ENCODE measurements at places on chromosomes 11 and 22.

DNA sequence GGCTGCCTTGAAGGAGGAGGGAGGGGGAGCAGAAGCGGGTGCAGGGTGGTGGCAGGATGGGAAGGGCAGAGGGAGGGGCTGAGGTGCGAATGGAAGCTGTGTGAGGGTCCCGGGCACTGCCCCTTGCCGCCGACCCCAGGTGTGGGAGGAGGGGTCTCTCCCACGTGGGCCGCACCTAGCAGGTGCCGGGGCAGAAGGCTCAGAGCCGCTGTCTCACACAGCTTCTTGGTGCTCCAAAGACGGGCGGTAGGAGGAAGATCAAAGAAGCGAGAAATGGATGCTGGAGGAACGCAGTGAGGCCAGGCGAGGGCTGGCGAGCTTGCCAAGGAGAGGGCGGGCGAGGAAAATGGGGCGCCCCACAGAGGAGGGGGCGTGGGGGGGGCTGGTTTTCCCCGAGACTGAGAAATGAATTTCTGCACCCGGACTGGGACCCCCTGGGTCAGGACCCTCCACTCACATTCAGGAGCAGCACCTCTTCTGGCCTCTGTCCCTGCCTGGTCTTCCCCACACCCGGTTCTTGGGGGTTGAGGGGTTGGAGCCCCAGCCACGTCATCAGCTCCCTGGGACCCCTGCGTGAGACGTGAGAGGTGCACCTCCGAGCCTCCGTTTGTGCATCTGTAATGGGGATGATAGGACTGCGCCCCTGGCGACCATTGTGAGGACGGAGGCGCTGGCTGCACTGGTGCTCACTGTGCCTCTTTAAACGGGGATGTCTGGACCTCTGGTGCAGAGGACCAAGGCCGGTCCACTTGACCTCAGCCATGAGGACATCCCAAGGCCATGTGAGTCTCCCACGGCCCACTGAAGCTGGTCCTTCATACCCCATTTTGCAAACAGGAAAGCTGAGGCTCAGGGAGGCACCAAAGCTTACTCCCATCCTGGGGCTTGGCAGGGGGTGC is 16.8 kb downstream of the LSP1 start:
- peak; percentile 29 for DNase-seq

- DNase-seq = peak; percentile 12
Observed at GRCh38 chr11:113505046-113505445, 29.8 kb upstream of the DRD2 start.

GRCh38 chr11:47857892-47858543 is 9.9 kb upstream of the NUP160 start:
- DNase-seq = no peak

- DNase-seq = no peak
Observed at GRCh38 chr22:23091760-23092159, 21.4 kb downstream of the GNAZ start.

- DNase-seq = no peak
Observed at GRCh38 chr11:107583629-107584195, 7.2 kb upstream of the ELMOD1 start.

DNA sequence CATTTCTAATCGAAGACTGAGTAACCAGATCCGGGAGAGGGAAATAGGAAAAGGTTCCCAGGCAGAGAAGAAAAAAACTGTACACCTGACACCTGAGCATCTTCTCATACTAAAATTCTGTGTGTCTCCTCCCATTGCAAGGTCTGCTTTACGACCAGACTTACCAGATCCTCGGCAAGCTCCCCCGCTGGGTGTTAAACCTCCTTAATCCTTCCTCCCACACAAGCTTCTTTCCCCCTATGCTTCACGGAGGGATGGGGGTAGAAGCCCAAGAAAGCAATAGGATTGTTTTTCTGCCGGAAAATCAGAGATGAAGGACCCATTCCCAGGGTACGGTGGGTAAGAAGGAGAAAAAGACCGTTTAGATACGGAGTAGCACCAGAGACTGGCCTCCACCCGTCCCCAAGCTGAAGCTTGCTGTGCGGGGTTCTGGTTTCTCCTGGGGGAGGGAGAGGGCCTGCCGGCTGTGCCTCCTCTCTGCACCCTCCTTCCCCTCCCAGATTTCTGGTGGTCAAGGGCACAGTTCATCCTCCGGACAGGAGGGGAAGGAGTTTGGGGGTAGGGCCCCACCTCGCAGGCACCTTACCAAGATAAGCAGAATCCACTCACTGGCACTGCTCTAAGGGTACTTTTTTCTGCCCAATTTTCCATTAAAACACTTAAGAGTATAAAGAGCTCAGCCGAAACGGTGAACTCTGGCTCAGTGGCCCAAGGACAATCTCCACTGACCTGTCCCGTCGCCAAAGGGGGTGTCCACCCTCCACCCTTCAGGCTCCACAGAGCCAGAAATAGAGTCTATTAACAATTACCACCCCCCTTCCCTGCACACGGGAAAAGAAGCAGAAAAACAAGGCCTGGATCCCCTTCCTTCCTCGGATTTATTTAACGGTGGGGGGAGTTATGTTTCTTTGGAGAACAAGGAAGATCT is 1.2 kb downstream of the TOB2 start:
- peak; percentile 62 for DNase-seq

DNA sequence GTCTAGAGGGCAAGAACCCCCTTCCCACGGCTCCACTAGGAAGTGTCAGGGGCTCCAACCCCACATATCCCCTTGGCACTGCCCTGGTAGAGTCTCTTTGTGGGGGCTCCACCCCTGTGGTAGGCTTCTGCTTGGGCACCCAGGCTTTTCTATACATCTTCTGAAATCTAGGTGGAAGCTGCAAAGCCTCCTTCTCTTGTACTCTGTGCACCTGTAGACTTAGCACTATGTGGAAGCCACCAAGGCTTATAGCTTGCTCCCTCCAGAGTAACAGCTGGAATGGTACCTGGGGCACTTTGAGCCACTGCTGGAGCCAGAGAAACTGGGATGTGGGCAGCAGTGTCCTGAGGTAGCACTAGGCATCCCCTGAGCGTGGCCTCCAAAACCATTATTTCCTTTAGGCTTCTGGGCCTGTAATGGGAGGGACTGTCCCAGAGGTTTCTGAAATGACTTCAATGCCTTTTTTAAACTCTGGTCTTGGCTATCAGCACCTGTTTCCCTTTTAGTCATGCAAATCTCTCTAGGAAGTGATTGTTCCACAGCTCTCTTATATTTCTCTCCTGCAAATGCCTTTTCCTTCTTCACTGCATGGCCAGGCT is 68.4 kb downstream of the TRAF6 start:
- DNase-seq = no peak

DNA sequence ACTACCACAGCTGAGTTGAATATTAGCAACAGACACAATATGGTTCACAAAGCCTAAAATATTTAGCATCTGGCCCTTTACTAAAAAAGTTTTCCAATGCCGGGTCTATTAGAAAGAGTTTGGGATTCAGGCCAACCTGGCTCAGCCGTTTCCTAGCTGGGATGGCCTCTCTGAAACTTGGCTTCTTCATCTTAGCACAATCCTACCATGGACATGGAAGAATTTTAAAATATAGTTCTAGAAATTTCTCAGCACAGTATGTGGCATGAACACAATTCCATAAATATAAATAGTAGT is 103.8 kb downstream of the RRAS2 start:
- DNase-seq = no peak

DNA sequence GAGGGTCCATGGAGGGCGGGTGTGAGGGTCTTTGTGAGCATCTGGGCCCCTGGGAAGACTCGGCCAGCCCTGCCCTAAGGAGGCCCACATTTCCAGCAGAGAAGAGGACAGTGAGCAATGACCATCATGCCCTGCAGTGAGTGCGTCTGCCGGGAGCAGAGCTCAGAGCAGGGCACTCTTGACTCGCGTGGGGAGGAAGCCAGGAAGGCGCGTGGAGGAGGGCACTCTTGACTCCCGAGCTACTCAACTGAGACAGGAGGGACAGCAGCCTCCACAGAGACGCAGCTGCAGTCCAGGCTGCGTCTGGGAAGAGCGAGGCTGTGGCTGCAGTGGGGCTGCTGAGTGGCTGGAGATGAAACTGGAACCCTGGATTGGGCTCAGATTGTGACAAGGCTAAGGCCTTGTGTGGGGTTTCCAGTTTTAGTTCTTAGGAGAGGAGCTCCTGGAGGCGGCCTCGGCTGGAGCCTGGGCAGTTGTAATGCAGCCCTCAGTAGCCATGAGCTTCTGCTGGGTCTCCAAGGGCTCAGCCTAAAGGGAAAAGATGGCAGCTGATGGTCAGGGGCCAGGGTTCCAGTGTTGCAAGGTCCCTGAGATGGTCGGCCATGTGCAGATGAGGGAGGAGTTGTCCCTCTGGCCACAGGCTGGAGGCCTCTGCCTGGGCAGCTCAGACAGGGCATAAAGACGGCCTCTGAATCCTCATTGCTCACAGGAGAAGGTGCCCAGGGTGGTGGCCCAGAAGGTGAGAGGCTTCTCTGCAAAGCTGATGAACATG is 264.7 kb upstream of the B3GAT1 start:
- no peak for DNase-seq

DNA sequence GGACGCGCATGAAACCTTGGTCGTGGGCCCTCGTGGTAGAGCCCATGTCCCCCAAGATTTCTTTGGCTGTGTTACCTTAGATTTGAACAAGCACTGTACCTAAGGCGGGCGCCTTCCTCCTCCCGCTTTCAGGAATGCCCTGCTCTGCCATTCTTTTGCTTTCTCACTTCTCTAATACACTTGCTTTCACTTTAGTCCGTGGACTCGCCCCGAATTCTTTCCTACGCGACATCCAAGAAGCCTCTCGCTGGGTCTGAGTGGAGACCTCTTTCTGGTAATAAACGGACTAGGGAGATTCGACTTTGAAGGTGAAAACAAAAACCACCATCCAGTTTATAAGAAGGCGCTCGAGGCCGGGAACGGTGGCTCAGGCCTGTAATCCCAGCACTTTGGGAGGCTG is 1.2 kb upstream of the NUP50 start:
- DNase-seq = no peak

DNA sequence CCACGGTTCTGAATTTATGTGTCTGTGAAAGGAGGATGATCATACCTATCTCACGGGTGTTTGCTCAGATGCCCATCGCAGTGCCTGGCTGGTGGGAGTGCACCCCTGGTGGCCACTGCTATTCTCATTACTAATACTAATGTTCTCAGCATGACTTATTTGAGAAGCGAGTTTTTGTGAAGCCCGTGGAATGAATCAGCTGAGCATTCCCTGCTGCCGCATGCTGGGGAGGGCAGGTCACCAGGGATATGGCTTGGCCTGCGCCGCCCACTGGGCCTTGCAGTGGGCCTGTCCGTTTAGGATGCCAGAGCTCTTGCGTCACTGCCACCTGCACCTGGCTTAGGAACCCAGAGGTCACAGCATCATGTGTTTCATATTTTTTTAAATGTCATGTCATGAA is 16.9 kb downstream of the CTTN start:
- peak; percentile 96 for DNase-seq

GRCh38 chr22:29860006-29860766 is 22.1 kb upstream of the ASCC2 start:
- DNase-seq = no peak

- DNase-seq = peak; percentile 97
Observed at GRCh38 chr11:27468209-27468994, 4.2 kb downstream of the LGR4 start.

DNA sequence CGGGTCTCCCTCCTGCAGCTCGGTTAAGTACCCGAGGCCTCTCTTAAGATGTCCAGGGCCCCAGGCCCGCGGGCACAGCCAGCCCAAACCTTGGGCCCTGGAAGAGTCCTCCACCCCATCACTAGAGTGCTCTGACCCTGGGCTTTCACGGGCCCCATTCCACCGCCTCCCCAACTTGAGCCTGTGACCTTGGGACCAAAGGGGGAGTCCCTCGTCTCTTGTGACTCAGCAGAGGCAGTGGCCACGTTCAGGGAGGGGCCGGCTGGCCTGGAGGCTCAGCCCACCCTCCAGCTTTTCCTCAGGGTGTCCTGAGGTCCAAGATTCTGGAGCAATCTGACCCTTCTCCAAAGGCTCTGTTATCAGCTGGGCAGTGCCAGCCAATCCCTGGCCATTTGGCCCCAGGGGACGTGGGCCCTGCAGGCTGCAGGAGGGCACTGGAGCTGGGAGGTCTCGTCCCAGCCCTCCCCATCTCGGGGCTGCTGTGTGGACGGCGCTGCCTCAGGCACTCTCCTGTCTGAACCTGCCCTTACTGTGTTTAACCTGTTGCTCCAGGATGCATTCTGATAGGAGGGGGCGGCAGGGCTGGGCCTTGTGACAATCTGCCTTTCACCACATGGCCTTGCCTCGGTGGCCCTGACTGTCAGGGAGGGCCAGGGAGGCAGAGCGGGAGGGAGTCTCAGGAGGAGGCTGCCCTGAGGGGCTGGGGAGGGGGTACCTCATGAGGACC is 25.0 kb downstream of the FADS3 start:
- no peak for DNase-seq
